ENCODE measurements at places on chromosomes 5 and 9.

- no peak for DNase-seq
Observed at GRCh38 chr5:142722896-142723295, 37.0 kb upstream of the FGF1 start.

GRCh38 chr5:14928661-14929060 is 57.1 kb upstream of the ANKH start:
- DNase-seq, result no peak

GRCh38 chr9:14119694-14120514 is 194.0 kb downstream of the NFIB start:
- no peak for DNase-seq

DNA sequence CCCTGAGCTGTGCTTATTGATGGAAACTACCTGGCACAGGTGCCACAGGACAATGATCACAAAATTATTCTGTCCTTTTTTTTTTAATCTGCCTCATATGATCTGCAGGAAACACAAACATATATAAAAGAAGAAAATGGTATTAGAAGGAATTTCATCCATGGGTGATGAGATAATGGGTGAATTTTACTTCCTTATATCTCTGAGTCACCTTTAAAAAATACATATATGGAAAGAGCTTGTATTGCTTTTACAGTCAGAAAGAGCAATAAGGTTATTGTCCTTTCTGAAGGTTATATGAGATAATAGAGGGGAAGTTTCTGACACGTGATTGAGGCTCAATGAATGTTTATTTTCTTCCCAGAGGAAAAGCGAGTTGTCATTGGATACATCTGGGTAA is 31.6 kb downstream of the NEURL1B start:
- DNase-seq, result no peak

GRCh38 chr9:27261517-27262211 is 35.3 kb downstream of the EQTN start:
- DNase-seq, result no peak

DNA sequence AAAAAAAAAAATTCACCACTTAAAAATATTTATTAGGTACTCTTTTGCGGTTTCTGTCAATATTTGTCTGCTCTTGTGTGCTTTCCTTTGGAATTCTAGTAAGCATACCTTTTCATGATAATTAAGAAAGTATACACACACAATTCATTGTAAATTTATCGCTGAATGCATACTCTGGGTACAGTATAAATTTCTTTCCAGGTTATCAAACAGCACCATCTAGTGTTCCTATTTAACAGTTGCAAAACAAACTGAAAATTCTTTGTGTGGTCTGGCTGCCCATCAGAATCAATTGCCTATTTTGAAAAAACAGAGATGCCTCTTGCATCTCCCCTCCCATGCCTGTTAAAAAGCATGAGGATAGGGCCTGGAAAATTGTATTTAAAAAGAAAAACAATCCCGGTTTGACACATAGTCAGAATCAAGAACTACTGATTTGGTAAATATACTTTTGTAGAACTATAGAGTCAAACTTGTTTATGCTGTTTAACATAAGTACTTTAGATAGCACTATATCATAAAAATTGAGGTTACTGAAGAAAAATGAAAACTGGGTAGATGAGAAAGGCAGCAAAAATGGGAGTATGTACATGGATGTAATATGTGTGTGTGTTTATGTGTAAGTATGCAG is 16.2 kb downstream of the PGGT1B start:
- peak; percentile 42 for DNase-seq

- no peak for DNase-seq
Observed at GRCh38 chr5:123835421-123835820, 323.4 kb downstream of the CSNK1G3 start.

DNA sequence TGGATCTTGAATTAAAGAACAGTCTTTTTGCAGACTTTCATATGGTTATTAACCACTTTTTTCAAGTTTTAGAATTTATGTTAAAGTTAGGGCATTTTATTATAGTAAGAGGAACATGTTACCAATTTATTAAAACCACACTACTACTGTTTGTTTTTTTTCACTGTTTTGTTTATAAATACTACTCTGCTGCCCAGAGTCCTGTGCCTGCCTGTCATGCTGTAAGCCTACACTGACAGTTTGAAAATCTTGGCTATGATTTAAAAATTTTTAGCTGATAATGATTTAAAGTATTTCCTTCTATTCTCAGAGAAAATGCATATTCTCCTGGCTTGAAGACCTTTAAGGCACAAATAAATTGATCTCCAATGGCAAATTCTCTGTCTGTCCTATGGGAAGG is 128.7 kb downstream of the RPS23 start:
- no peak for DNase-seq

GRCh38 chr9:133664173-133665050 is 28.2 kb downstream of the DBH start:
- no peak for DNase-seq

GRCh38 chr5:154465169-154465568 is 12.9 kb downstream of the HAND1 start:
- no peak for DNase-seq

DNA sequence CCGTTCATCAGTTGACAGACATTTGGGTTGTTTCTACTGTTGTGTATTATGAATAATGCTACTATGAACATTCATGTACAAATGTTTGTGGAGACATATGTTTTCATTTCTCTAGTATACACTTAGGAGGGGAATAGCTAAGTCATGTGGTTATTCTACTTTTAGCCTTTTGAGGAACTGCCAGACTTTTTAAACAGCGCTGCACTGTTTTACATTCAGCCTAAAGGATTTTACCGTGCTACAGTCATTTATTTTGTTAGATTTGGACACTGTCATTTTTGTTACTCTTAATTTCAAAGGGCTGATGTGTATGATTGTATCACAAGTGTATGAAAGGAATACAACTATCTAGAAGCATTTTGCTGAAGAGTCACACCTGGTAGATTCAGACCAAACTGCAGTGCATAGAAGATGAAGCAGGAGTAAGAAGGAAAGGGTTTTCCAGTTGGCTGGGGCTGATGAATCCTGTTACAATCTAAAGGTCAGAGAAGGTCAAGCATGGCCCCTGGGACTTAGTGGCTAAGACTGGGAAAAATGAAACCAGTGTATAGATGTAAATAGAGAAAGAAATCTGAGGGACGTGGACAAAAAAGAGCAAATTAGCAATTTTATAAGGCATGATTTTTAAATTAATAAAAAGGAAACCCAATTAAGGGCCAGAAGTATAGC is 509.7 kb downstream of the PSAT1 start:
- DNase-seq, result no peak

- no peak for DNase-seq
Observed at GRCh38 chr5:160937570-160937969, 85.6 kb upstream of the ATP10B start.

Data from NCI-H526 treated with DMSO at 0.1 percent for 48 hours (cell line).